ENCODE measurements at places on chromosomes 2 and 18. TPM values are rescaled to one million over a fixed set of nuclear protein-coding genes. Genes with fewer than 3 reads are reported as not detected.

GRCh38 chr2:200382874-200383273, 76.4 kb downstream of the SPATS2L start:
- DNase-seq: no peak
- no peak overlapping the region for H3K4me3 ChIP-seq

- no peak overlapping the region for H3K4me3 ChIP-seq
- no peak overlapping the region for H3K27ac ChIP-seq
- no peaks in the 10 kb centered on the region for H3K36me3 ChIP-seq
- H3K4me1 ChIP-seq: no peaks in the 10 kb centered on the region
- peaks cover 19% of the 10 kb centered on the region for H3K27me3 ChIP-seq
These were observed 26.9 kb upstream of the KCNG2 start for GRCh38 chr18:79770826-79771225.

DNA sequence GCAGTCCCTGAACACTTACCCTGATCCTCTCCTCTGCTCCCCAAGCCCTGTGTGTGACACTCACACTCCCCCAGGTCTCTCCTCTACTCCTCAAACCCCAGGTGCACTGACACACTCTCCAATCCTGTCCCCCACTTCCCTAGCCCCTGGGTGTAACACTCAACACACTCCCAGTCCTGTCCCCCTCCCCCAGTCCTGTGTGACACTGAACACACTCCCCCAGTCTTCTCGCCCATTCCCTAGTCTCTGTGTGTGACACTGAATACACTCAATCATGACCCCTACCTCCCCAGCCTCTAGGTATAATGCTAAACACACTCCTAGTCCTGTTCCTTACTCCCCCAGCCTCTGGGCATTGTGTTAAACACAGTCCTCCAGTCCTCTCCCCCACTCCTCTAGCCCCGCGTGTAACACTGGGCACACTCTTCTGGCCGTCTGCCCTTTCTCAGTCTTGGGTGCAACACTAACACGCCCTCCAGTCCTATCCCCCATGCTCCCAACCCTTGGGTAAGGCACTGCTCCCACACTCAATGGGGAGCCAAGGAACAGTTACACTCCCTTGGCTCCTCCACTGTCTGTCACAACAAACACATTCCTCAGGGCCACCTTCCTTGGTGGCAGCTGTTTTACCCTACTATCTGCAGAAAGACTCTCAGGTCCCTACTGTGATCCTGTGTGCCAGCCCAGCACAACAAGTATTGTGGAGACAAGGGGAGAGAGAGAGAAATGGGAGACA, 82.5 kb upstream of the PKDCC start:
- no peak for DNase-seq
- H3K27ac ChIP-seq: no peak overlapping the region
- H3K27me3 ChIP-seq: no peaks in the 10 kb centered on the region
- H3K36me3 ChIP-seq: no peaks in the 10 kb centered on the region
- peaks cover 35% of the 10 kb centered on the region for H3K4me1 ChIP-seq

DNA sequence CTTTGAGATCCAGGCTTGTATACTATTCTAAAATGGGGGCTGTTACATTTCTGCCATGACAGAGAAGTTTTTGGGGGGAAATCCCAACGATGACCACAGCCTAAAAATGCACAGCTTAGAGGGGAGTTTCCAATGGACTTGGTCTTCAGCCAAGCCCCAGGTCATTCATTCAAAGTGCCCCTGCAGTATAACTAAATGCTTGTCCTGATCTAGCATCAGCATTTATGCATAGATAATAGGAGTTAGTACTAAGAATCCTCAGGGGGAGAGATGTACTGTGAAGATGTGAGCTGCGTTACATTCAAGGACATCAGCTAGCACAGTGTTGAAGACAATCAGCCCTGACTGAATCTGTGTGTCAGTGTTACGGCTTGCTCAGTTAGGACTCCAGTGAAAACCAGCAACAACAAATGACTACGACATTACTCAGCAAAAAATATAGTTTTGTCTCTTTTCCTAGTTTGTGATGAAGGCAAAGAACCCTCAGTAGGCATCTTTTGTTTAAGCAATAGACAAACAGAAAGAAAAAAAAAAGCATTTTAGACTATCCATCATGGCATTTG, 160.9 kb downstream of the ZEB2 start:
- H3K36me3 ChIP-seq: no peaks in the 10 kb centered on the region
- H3K4me3 ChIP-seq: no peak overlapping the region
- H3K27ac ChIP-seq: no peak overlapping the region
- no peak for DNase-seq

- DNase-seq: no peak
- no peaks in the 10 kb centered on the region for H3K36me3 ChIP-seq
- H3K4me1 ChIP-seq: no peaks in the 10 kb centered on the region
These were observed 51.4 kb downstream of the TMEM178A start for GRCh38 chr2:39717067-39717466.

- H3K4me1 ChIP-seq: no peaks in the 10 kb centered on the region
- no peaks in the 10 kb centered on the region for H3K27me3 ChIP-seq
- H3K4me3 ChIP-seq: no peak overlapping the region
- no peak for DNase-seq
These were observed 406.9 kb downstream of the DCDC2C start for GRCh38 chr2:4110273-4110672.

DNA sequence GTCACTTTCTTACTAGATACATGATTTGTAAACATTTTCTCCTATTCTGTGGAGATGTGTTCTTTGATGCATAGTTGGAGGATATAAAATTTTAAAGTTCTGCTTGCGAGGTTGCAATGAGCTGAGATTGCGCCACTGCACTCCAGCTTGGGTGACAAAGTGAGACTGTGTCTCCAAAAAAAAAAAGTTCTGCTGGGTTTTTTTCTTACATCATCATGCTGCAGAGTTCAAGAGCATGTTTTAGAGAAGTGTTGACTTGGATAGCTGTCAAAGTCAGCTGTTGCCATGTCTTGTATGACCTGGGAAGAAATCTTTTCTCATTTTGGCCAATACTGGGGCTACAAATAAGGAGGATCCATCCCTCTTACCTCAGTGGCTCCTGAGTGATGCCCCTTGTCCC, 71.3 kb downstream of the UGGT1 start:
- H3K27me3 ChIP-seq: no peaks in the 10 kb centered on the region
- H3K4me1 ChIP-seq: peaks cover 7% of the 10 kb centered on the region
- H3K27ac ChIP-seq: peak overlapping the region; percentile 44

- H3K27ac ChIP-seq: no peak overlapping the region
- no peak overlapping the region for H3K4me3 ChIP-seq
- DNase-seq: no peak
- no peaks in the 10 kb centered on the region for H3K36me3 ChIP-seq
- H3K4me1 ChIP-seq: peaks cover 5% of the 10 kb centered on the region
These were observed 101.8 kb upstream of the NDUFV2 start for GRCh38 chr18:9000733-9001132.

CREG2 gene
- total RNA-seq: not detected

CCDC74A gene
- total RNA-seq: 4.9 TPM

PPP4R3B gene
- total RNA-seq: 66.3 TPM

All from lower lobe of right lung (tissue), 2 donors.